ENCODE measurements at places on chromosomes 6 and 20.

- DNase-seq: no peak
These were observed 81.2 kb upstream of the CCN6 start for GRCh38 chr6:111972745-111973117.

- no peak for DNase-seq
These were observed 2.2 kb upstream of the STXBP5 start for GRCh38 chr6:147201885-147202515.

- no peak for DNase-seq
These were observed 40.7 kb downstream of the CPXM1 start for GRCh38 chr20:2759603-2760296.

DNA sequence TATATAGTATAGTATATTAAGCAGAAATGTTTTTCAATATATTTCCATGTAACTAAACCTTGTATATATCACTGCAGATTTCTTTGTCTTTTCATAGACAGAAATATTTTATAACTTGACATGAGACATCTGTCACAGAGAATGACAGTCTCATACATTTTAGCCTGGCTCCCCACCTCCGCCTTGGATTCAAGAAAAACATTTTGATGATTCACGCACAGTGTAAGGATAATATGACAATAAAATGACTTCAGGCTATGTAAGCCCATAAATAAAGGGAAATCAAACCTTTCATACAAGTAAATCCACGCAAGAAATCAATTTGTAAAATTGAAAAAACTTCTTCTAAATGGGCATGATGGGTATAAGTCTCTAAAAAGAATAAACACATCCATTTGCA lies 36.4 kb downstream of the FBXO5 start:
- DNase-seq: no peak

DNA sequence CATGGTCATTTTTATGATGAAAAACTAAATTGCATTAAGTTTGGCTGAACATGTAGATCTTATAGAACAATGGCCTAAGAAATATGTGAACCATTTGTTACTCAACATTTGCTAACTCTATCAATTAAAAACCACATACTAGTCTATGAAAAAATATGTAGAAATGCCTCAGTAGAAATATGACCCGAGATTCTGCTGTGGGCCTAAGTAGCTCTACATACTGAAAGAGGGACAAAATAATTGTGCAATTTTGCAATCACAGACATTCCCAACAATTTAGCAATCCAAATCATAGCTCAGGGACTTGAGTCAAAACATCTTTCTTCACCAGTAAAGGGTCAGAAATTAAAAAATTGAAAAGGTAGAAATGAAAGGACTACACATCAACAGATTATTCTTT lies 619.0 kb downstream of the FRK start:
- no peak for DNase-seq

DNA sequence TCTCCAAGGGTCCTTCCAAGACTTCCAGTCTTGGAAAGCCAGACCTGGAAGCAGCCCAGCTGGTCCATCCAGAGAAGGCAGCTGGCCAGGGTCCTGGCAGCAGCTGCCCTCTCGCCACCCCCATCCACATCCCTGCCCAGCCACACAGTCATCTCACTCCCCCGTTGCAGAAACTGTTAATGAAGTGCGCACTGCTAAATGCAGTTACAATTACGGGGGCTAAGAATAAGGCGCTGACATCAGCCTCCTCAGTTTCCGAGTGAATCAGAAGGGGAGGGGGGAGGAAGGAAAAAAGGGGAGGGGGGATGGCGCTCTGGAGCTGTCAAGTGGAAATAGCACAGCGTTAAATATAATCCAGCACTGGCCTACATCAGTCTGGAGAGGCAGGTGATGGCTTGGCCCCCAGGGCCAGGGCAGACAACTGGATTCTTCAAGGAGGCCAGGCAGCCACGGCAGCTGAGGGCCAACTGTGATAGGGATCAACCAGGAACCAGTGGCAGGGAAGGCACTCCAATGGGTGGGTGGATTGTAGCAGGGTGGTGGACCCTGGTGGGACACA lies 6.9 kb downstream of the RIMS4 start:
- no peak for DNase-seq

- no peak for DNase-seq
These were observed 121.0 kb upstream of the PRDM1 start for GRCh38 chr6:105964979-105965760.

- DNase-seq: peak; percentile 35
These were observed 4.5 kb downstream of the TP53INP2 start for GRCh38 chr20:34708621-34709043.

GRCh38 chr6:144476286-144476685 lies 191.2 kb downstream of the UTRN start:
- DNase-seq: no peak

DNA sequence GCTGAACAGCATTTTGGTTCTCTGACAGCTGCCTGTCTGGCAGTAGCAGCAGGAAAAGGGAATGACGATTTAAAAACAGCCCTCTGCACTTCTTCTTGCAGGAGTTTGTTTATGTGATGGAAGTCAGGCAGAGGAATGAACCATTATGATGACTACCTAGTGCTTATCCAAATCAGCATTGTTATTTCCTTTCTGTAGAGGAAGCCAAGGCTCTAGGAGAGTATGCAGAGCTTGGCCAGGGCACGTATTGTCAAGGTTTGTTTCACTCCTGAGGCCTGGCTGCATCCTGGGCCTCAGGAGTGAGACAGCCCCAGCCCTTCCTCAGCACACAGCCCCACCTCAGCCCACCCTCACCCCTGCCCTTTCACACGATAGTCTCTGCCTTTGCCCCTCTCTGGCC lies 68.5 kb downstream of the FAM229B start:
- DNase-seq: no peak

DNA sequence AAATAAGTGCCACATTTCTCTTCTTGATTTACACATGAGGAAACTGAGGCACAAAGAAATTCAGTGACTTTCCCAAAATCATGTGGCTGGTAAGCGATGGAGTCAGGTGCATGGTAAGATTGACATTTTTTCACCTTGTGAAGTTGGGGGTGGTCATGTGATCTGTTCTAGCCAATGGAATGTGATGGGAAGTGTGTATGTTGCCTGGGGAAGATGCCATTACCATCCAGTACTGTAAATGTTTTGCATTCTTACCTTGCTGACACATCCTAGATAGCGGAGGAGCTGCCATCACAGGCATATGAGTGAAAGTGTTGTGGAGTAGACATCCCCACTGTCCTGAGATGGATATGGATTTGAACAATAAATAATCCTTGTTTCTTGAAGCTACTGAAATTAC lies 499.6 kb upstream of the SULF2 start:
- DNase-seq: no peak

GRCh38 chr6:115708850-115709249 lies 351.8 kb downstream of the FRK start:
- DNase-seq: no peak

DNA sequence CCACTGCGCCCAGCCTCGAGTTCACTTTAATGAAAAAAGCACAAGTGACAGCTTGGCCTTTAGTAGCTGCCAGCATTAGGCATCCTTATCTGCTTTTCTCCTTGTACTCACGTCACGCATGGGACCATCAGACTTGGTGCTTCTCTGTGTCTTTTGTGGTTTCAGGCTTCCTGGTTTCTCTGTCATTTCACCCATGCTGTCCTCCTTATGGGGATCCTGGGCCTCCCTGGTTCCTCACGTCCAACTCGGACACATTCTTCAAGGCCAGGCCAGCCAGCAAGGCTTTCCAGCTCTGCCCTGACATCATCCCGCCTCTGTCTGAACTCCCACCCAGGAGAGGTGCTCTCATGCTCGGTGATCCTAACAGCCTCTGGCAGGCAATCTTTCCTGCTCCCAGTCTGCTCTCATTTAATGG lies 83.2 kb downstream of the TIAM2 start:
- DNase-seq: no peak
